Cerebellar nuclear complex (tissue), 1 donor: ENCODE measurements at places on chromosomes 6 and 20.

DNA sequence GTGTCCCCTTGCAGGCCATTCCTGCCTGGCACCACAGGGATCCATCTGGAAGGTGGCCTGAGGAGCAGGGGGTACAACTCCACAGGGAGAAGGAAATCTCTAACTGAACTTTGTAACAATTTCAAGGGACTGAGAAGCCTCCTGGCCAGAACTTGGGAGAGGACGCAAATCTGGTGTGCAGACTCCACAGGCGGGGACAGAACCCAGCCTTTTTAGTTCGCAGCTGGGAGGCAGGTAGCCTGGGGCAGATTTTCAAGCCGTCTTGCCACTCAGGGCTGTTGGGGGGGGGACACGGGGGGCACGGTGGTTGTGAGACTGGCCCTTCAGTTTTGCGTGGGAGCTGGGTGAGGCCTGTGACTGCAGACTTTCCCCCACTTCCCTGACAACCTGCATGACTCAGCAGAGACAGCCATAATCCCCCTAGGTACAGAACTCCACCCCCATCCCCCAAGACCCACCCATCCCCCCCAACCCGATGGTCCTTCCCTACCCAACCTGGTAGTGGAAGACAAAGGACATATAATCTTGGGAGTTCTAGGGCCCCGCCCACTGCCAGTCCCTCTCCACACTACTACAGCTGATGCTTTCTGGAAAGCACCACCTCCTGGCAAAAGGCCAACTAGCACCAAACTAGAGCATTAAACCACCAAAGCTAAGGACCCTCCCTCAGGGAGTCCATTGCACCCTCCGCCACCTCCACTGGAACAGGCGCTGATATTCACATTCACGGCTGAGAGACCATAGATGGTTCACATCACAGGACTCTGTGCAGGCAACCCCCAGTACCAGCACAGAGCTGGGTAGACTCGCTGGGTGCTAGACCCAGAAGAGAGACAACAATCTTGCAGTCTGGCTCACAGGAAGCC lies 3.0 kb upstream of the HUS1B start:
- no peak for DNase-seq

GRCh38 chr20:21191839-21192238 lies 66.0 kb downstream of the KIZ start:
- DNase-seq = no peak

- DNase-seq = no peak
Observed at GRCh38 chr6:15033850-15034203, 212.0 kb upstream of the JARID2 start.

DNA sequence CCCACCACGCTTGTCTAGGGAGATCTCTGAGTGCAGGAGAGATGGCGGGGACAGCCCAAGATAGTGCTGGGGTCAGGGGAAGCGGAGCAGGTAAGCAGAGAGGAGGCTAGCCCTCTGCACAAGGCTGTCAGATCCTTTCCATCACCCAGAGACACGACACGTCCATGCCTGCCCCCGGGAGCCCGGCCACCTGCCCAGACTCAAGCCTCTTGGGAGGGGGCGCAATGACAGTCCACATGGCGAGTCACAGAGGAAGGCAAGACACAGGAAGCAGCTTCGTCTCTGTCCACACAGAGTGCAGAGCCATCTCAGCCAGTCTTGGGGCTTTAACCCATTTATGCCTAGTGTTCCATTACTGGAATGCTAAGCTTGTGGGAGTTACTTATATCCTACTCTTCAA lies 78.4 kb downstream of the PREX1 start:
- DNase-seq = no peak

DNA sequence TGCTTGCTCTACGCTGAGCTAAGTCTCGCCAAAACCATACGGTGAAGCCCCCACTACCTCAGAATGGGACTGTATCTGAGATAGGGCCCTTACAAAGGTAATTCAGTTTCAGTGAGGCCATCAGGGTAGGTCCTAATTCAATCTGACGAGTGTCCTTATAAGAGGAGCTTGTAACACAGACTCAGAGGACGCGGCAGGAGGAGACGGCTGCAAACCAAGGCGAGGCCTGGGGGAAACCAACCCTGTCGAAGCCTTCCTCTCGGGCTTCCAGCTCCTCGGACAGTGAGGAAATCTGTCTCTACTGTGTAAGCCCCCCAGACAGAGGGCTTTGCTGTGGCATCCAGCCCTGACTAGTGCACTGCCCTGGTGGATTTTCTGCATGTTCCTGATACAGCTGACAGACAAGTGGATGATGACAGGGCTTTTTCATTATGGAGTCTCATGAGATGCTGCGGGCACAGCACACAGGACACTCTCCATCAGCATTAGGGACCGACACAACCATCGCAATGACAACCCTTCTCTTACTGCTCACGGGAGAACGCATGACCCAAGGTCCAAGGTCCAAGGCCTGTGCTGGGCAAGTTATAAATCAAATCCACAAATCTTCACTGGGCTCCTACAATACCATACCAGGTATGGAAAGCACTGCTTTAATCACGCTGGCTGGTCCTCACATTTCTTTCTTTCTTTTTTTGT lies 48.2 kb downstream of the SSR1 start:
- DNase-seq = no peak

DNA sequence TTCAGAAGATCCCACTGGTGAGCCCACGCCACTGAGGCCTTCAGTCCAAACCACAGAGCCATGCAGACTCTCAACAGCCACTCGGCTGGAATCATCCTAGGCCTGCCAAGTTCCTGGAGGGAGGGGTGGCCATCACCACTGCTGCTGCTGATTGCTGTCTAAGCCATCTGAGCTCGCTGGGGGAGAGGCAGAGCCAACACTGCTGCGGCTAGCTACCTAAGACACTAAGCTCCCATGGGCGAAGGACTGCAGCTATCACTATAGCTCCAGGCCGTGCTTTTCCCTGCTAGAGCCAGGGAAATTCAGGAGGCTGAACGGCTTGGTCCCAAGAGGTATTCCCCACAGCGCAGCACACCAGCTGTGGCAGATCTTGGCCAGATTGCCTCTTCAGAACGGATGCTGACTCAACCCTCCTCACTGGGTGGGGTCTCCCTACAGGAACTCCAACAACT lies 73.6 kb downstream of the TBC1D32 start:
- no peak for DNase-seq

DNA sequence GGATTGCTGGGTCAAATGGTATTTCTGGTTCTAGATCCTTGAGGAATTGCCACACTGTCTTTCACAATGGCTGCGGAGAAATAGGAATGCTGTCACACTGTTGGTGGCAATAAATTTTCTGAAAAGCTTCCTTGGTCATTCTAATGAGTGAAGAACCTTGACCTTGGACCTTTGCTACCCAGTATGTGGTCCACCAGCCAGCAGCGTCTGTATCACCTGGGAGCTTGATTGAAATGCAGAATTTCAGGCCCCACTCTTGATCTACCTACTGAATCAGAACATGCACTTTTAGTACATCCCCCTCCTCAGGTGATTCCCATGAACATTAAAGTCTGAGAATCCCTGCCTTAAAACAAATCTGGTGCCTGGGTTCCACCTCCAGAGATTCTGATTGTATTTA lies 27.5 kb upstream of the GLP1R start:
- DNase-seq = no peak

DNA sequence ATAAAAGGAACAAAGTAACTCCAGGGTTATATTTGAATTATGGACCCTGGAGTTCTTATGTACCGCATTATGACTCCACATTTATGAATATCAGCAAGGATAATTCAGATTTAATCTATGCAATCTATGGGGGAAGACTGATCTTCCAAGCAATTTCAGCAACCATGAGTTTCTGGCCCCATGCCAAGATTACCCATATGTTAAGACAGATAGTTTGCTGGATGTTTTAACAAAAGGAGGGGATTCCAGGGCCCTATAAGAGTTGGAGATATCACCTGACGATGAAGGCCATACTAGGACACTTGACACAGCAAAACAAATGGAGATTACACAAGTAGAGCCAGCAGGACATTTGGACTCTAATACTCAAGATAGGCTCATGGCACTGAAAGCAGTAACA lies 45.9 kb upstream of the PLN start:
- no peak for DNase-seq

GRCh38 chr20:58906894-58907293 lies 54.4 kb downstream of the GNAS start:
- DNase-seq = no peak

GRCh38 chr6:166687070-166687878 lies 60.2 kb upstream of the RPS6KA2 start:
- no peak for DNase-seq

- DNase-seq = no peak
Observed at GRCh38 chr6:80276861-80277260, 170.4 kb downstream of the BCKDHB start.

DNA sequence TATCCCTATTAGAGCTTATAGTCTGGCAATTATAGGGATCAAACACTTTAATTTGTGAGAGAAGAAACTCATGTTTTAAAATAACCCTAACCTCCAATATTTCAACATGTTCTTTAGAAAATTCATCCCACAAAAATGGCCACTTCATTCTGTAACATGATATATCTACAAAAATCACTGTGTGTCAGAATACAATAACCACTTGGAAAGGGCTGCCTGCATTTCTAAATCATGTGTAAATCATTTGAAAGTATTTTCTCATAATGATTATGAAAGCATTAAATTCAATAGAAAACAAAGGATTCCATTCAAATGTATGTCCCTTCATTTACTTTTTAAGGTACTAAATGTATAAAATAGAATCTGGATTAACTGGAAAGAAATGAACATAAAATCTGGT lies 101.4 kb upstream of the NHSL1 start:
- DNase-seq = no peak

DNA sequence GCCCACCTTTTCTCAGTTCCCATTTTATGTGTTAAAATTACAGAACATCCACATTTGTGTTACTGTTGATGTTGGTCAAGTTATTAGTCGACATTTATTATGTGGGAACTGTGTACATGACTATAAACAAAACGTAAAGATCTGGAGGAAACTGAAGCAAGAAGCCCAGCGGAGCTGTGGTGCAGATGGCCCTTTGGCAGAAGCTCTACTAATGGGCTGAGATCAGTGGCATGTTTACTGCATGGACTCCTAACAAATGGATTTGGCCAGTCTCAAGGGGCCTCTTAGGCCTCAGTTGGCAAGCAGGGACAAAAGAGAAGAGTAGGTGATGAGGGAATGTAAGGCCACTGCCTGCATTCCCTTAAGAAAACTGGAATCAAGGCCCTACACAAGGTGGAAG lies 282.1 kb upstream of the TCF21 start:
- DNase-seq = no peak

DNA sequence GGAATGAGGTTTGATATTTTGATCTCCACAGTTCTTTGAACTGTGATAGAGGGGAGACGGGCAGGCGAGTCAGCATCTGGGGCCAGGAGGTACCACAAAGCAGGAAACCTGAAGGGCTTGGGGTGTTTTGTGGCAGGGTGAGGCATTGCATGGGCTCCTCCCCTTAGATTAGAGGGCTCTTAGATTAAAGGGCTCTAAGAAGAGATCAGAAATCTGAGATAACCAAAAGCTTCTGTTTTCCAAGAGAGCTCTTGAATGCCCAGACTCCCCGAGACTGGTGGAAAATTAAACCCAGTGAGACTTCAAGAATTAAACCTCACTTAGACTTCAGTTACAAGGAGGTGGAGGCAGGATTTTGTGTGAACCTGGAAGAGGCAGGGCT lies 2.4 kb upstream of the GPX5 start:
- DNase-seq = no peak

DNA sequence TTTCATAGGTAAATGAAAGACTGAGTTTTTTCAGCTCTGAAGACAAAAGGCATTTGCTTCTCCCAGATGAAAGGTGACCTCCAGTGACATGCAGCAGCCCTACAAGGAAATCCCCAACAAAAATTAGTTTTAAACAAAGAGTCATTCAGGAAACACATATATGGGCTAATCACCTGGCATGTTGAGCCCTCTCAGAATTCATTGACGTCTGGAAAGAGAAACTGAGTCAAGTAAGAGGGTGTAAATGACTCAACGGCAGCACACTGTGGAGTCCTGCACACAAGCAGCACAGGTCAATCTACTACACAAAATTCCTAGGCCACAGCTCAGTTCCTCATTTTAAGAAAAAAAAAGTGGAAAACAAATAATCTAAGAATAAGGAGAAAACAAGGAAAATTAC lies 592.3 kb downstream of the EPHA7 start:
- no peak for DNase-seq

DNA sequence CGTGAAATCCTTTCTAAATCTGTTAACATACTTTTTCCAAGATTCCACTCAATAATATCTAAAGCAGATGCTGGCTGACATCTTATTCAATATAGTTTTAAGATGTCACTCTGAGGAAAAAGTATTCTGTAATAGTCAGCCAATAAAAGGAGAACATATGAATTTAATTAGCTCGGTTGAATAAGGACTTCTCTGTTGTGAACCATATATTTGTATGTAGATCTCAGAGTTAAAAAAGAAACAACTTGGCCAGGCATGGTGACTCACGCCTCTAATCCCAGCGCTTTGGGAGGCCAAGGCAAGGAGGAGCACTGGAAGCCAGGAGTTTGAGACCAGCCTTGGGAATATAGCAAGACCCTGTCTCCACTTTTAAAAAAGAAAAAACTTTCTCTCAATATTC lies 7.4 kb upstream of the CD24 start:
- DNase-seq = no peak

DNA sequence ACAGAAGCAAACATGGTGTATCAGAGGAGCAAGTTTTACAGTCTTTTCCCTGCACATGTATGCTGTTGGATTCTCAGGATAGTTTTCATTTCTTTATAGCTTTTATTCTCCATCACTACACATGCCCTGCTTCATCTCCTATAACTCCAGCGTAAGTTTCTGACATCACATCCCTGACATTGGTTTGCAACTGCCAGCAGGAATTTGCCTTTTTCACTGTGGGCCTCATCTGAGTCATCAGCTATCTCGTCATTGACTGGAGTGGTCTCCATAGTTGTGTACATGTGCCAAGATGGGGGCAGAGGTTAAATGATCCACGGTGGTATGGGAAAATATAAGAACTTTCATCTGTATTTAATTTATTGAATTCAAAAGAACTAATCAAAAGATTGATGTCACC lies 96.7 kb downstream of the SLX4IP start:
- no peak for DNase-seq

GRCh38 chr20:36106606-36107005 lies 47.9 kb upstream of the EPB41L1 start:
- no peak for DNase-seq

- no peak for DNase-seq
Observed at GRCh38 chr6:6826961-6827360, 238.4 kb downstream of the LY86 start.

DNA sequence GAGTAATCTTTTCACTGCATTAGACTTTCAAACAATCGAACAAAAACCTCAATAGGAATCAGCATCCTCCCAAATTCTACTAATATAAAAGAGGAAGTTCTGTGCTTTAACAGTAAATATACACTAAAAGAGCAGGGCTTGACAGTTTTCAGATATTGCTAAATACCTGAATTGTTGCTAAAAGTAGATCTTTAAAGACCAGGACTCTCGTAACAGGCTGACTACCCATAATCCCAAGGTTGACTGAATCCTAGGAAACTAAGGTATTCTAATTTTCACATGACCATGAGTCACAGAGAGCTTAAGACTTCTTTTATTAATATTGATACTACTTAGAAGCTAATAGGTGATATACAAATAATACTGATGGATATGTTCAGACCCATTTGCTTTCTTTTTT lies 10.1 kb downstream of the CD164 start:
- DNase-seq = no peak
